AG08395 (cell line): ENCODE measurements at places on chromosomes 4 and X.

DNA sequence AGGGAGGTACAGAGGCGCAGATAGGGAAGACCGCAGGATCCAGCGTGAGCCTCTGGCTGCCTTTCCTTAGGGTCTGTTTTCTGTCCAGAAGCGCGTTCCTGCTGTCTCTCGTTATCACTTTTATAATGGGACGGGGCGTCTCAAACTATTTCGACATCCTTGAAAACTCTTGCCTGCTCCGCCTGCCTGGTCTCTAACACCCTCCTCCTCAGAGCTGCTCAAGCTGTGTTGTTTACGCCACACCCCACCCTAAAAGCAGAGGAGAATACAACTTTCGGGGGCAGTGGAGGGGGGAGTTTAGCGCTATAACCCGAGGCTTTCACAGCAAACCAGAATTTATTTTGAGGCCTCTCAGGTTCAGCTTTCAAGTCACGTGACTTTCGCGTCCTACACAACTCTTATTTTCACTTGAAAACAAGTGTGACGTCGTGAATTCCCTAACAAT is 646 bp upstream of the FAM3A start:
- DNase-seq: no peak

DNA sequence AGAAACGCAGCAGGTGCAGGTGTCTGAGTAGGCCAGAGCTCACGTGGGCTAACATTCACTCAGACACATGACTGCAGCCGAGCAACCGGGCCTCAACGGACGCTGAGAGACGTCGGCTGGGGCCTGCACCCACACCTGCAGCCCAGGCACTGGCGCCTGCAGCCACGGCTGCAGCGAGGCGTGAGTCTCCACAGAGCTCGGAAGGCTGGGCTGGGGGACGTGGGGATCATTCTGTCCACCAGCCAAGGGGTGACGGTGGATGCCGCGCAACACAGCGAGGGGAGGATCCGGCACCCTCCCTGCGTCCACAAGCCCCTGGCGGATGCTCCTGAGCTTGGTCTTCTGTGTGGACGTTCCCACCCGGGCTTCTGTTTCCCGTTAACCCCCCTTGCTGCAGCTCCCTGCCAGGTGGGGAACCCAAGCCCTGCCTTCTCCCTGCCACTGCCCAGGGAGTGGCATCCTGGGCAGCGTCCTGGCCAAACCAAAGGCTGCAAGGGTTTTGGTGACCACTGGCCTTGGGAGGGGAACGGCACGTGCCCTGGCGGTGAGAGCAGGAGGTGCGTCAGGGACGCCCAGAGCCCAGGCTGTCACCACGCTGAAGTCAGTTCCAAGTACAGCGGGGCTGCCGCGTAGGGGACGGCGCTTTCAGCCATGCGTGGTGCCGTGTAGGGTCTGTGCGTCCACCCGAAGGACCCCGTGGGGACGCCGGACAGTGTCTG is 16.3 kb downstream of the PPP2R3B start:
- DNase-seq: no peak

GRCh38 chr4:150794706-150795105 is 212.8 kb downstream of the MAB21L2 start:
- DNase-seq: no peak

- peak; percentile 47 for DNase-seq
Observed at GRCh38 chr4:113026556-113026955, 22.9 kb upstream of the ANK2 start.

- no peak for DNase-seq
Observed at GRCh38 chrX:127943571-127943970, 108.6 kb downstream of the ACTRT1 start.

GRCh38 chr4:15771216-15772058 is 6.7 kb upstream of the CD38 start:
- DNase-seq: no peak

DNA sequence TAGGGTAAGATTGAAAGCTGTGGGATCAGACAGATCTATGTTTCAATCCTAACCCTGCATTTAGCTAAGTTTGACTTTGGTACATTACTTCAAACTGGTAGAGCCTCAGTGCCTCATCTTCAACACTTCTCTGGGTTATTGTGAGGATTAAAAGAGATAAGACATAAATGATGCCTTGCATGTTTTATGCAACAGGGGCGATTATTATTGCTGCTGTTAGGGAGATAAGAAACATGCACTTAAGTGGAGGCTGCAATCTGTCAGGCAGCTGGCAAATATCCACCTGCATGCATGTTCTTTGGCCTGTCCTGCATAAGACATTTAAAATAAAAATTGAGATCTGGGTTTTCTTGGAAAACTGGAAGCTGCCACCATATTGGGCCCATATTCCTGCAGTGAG is 24.6 kb downstream of the UNC5C start:
- no peak for DNase-seq
